Fibroblast of skin of scalp (primary cell): ENCODE measurements at places on chromosomes 1 and 21.
A peak's percentile ranks its signal among the peaks of the same experiment; 100 is the strongest.

DNA sequence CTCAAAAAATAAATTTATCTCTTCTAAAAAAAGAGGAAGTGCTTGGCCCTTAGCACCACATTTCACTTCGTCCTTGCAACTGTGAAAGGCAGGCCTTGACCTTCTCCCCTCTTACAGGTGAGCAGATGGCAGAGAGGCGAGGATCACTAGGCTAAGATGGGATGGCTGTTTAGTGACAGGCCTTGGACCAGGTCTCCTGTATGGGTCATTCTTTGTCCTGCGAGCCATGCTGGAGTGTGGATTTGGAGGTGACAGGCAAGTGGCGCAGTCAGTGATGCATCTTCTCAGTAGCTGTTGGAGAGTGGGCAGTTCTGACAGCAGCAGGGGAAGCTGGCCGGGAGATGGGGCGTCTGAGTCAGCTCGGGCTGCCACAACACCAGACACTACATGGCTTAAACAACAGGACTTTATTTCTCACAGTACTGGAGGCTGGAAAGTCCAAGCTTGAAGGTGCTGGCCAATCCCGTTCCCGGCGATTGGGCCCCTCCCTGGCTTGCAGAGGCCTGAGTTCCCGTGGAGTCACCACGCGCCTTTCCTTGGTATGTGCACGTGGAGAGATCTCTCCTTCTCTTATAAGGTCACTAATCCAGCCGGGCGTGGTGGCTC is 16.5 kb downstream of the SLC27A3 start:
- DNase-seq, result peak; percentile 46

- DNase-seq, result no peak
Measured at GRCh38 chr1:192609110-192610079, 26.6 kb upstream of the RGS13 start.

- no peak for DNase-seq
Measured at GRCh38 chr1:159184201-159184600, 12.8 kb downstream of the CADM3 start.

DNA sequence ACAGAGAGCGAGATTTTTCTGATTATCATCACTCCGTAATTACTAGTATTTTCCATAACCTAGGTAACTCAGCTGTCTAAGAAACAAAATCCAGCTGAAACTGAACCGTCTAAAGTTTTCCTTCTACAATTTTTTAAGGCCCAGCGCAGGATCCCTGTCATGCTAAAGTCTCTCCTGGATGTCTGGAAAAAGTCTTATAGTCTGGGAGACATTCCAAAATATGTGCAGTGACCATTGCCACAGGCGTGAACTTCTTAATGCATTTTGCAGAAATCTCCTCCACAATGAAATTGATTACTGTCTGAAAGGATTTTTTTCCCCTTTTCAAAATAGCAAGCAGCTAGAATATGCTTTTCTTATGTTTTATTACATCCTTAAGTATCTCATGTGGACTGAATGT is 209.3 kb upstream of the C1orf105 start:
- DNase-seq, result no peak

GRCh38 chr1:53719469-53719868 is 19.5 kb downstream of the GLIS1 start:
- no peak for DNase-seq

GRCh38 chr21:27550287-27550686 is 583.4 kb upstream of the ADAMTS5 start:
- peak; percentile 39 for DNase-seq

- no peak for DNase-seq
Measured at GRCh38 chr1:178961868-178962267, 63.8 kb upstream of the FAM20B start.

- DNase-seq, result no peak
Measured at GRCh38 chr1:29389533-29390041, 153.3 kb downstream of the PTPRU start.

DNA sequence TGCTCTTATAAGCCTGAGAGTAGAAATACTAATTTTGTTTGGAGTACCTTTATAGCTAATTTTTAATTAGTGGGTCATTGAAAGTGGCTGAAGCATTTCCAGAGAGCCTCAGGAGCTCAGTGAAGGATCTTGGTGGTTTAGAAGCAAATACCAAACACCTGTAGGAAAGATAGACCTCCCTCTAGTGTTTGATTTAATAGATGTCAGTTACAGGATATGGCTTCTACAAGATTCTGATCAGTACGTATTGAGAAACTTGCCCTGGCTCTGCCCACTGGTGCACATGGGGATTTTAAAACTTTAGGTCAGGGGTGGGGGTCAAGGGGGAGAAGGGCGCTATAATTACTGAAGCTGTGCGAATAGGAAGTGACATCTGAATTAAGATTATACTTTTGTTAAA is 122.2 kb downstream of the POU2F1 start:
- DNase-seq, result no peak

DNA sequence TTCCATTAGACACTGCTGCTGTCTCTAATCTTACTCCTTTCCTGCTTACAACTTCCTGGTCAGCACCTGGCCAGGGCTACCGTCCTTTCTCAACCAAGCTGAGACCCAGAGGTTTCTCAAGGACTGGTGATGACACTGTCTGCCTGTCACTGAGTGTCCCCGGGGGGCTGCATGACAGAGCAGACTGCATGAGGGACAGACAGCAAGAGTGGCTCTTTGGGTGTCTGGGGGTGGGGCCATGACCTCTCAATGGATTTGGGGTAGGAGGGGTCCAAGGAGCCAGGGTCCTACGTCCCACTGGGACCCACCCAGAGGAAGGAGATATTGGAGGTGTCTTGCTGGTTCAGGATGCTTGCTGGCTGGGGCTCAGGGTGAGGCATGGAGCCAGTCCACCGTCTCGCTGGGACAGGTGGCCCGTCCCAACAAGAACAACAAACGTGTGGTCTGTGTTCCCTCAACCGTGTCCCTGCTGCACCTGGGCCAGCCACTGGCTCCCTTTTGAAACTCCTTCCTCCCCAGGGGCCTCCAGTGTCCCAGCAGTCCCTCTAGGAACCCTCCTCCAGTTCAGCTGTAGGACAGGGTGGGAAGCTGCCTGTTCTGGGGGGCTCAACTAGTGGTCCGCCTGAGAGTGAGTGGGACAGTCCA is 344.6 kb upstream of the AJAP1 start:
- no peak for DNase-seq

DNA sequence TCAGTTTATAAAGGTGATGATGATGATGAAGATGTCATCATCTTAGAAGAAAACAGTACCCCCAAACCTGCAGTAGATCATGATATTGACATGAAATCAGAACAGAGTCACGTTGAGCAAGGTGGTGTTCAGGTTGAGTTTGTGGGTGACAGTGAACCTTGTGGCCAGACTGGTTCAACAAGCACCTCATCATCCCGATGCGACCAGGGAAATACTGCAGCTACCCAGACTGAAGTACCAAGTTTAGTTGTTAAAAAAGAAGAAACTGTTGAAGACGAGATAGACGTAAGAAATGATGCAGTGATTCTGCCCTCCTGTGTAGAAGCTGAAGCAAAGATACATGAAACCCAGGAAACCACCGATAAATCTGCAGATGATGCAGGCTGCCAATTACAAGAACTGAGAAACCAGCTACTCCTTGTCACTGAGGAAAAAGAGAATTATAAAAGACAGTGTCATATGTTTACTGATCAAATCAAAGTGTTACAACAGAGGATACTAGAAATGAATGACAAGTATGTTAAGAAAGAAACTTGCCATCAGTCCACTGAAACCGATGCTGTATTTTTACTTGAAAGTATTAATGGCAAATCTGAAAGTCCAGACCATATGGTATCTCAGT is 16.0 kb upstream of the CHAF1B start:
- DNase-seq, result no peak
